Stimulated activated CD4-positive, alpha-beta T cell treated with anti-CD3 and anti-CD28 coated beads, Interleukin-1b, Interleukin-23, amount 100 ng/mL, for 1 hour (primary cell): ENCODE measurements at places on chromosomes 16 and 17.

GRCh38 chr17:65893692-65894279 is 298.1 kb downstream of the CEP112 start:
- DNase-seq: no peak

DNA sequence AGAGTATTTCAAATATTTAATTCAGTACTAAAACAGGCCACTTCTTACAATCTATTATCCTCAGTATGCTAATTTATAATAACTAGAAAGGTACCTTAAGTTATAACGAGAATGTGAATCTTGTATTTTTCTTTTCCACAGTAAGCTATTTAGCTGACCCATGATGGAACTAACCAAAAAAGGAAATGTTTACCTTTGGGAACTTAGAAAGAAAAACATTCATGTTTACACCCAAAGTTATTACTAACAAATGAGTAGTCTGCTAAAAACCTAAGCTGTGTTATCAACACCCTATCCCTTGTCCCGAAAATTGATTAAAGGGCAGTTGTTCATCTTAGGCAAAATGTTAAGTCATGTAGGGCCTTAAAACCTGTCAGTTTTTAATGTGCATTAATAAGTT is 8.1 kb downstream of the GNA13 start:
- no peak for DNase-seq

- no peak for DNase-seq
These were observed 95.6 kb upstream of the CDYL2 start for GRCh38 chr16:80899809-80900592.

GRCh38 chr16:27486344-27486743 is 63.4 kb downstream of the GTF3C1 start:
- DNase-seq: no peak

- DNase-seq: no peak
These were observed 15.1 kb upstream of the CDK5R1 start for GRCh38 chr17:32471652-32472051.

GRCh38 chr16:2532494-2533141 is 1.4 kb upstream of the CEMP1 start:
- DNase-seq: peak; percentile 22
